ENCODE measurements at places on chromosomes 12 and 14.

DNA sequence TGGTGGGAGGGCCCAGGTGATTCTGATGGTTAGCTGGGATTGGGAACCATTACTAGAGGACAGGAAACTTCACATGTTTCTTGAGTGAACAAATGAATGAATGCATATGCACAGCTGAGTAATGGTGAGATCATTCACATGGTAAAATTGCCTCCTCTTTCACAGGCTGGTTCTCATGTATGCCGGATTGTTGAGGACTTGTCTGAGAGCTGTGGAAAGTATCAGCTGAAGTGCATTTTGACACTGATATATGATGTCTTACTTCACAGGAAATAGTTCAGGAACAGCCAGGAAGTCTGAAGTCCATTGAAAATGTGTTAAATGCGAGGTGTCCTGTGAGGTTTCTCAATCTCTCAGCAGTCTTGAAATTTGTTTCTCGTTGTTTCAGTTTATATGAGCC lies 77.6 kb upstream of the DACT1 start:
- no peak for DNase-seq

DNA sequence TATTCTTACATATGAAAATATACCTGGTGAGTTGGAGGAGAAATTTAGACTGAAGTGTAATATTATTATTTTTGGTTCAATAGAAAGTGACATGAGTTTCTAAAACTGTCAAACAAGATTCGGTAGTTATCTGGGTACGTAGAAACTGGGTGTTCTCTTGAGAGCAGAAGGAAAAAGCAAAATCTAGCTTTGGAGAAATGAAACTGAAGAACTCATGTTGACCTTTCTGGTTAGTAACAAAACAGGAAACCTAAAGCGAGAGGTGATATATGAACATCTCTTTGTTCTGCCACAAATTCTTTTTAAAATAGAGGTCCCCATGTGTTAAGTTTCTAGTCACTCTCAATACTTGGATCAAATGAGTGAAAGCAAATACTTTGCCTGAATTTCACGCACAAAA lies 401.7 kb downstream of the TRHDE start:
- no peak for DNase-seq

DNA sequence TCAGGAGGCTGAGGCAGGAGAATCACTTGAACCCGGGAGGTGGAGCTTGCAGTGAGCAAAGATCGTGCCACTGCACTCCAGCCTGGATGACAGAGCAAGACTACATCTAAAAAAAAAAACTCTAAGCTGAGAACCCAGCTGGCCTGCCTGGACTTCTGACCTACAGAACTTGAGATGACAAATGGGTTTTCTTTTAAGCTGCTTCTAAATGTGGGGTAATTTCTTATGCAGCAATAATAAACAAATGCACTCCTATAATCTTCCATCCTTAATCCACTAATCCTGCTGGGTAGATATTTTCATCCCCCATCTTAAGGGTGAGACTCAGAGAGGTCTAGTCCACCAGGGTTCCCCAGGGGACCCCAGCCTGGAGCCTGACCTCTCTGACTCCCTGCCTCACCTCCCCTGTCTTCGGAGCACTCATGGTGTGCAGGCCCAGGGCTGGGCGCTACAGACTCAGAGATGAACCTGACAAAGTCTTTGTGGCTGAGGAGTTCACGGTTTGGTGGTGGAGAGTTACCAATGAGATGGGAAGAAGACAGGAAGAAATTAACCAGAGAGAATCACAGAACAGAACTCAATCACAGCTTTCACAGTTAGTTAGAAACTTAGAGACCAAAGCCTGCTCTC lies 39.7 kb upstream of the BDKRB2 start:
- no peak for DNase-seq

GRCh38 chr14:76920331-76921087 lies 94.3 kb downstream of the LRRC74A start:
- no peak for DNase-seq

DNA sequence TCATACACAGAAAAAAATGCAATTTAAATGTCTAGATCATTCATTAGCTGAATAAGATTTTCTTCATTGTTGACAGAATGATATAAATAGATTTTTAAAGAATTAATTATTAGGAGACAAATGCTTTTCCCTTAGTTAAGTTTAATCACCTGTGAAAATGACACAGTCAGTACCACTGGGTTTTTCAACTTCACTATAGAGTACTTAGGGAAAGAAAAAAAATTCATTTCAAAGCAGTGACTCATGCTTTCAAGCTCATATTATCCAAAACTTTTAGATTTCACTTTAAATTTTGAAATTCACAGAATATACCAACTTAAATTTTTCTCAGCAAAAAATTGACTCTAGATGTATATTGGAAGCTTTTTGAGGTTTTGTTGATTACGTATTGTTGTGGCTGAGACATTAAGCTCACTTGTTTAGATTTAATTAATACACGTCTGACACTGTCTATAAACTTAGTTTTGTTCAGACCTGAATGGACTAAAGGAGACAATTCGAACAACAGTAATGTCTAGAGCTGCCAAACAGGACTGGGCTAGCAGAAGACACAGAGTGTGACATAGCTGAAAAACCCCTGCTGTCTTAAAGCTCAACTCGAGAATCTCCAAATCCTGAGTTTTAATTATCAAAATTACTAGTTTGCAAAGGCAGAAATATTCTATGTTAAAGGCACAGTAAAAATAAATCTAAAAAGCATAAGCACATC lies 1.6 kb downstream of the MGAT4C start:
- DNase-seq, result no peak

GRCh38 chr14:75231320-75231719 lies 47.3 kb upstream of the FOS start:
- no peak for DNase-seq

DNA sequence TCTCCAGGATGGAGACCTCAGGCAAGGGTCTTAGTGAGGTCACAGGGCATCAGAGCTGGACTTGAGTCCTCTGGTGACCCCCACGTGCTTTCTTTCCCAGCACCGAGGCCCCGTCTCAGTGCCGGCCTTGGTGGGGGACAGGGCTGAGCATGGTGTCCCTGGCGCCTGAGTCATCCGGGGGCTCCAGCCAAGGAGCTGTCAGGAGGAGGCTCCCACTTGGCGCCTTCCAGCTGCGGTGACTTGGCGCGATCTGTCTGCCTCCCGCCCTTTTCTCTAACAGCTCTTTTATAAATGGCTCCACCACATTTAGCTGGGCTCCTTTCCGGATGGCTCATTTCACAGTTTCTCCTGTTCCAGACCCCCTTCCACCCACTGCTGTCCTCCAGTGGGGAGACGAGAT lies 60.4 kb downstream of the PRMT8 start:
- DNase-seq, result no peak

GRCh38 chr14:101979666-101980065 lies 15.3 kb downstream of the DYNC1H1 start:
- no peak for DNase-seq

- DNase-seq, result no peak
These were observed 131.3 kb downstream of the ITPR2 start for GRCh38 chr12:26701604-26702215.

DNA sequence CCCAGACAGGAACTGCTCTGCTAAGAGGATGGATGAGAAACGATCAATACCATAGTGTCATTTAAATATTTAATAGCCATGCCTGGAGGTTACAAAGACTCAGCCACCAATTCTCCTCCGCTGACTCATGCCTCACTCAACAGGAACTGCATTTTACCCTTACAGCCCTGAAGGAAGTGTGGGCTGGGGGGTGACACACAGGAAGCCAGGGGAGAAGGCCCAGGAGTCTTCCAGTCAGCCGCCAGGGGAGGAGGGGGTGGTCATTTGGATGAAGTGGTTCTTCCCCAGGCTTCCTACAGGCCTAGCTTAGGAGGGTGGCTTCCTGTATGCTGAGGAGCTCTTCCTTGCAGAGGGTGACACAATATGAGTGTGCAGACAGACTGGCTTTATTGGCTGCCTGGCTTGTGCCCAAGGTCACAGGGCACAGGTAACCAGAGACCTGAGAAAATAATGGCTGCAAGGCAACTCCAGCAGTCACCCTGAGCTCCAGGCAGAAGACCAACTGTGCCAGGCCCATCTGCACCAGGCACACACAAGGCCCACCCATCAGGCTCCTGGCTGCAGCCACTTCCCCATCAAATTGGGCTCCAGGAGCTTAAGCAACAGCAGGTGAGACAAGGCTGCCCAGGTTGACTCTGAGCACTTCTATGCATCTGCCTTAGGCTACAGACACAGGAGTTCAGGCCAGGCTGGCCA lies 30.6 kb upstream of the RPLP0 start:
- no peak for DNase-seq

- no peak for DNase-seq
These were observed 216.4 kb downstream of the KLHL28 start for GRCh38 chr14:44745371-44745770.

- DNase-seq, result no peak
These were observed 189.2 kb upstream of the MGAT4C start for GRCh38 chr12:86445356-86445755.

- no peak for DNase-seq
These were observed 191.5 kb upstream of the NOS1 start for GRCh38 chr12:117552971-117553370.

DNA sequence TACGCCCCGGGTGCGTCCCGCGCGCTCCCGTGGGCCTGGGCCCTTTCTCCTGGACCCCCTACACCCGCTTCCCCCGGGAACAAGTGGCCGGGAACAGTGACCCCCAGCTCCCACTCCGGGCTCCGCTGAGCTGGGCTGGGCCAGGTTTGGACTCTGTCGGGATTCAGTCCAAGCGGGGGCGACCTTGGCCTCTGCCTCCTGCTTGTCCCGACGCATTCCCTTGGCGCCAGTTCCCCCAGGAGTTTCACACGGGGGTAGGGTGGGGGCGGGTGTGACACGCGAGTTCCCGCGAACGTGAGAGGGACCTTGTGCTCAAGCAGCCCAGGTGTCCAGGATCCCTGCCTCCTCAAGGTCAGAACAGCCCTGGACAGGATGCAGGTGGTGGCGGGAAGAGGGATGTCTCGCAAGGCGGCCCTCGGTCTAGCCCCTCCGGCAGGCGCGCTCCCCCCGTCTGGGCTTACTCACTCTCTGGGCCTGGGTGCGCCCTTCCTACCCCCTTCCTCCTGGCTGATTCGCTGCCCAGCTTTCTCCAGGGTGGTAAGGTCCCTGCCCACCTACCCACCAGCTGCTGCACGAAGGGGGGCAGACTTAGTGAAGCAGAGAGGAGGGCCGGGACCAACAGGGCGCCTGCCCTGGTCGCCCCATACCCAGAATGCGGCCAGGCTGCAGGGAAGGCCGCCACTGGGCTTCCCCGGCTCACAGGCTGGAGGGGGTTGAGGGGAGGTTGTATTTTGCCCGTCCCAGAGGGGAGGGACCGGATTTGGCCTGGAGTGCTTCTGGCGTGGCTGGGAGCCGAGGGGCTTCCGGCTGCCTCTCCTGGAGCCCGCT lies 862 bp downstream of the CRIP2 start:
- no peak for DNase-seq

- no peak for DNase-seq
These were observed 114.8 kb downstream of the C12orf75 start for GRCh38 chr12:105445249-105445648.

DNA sequence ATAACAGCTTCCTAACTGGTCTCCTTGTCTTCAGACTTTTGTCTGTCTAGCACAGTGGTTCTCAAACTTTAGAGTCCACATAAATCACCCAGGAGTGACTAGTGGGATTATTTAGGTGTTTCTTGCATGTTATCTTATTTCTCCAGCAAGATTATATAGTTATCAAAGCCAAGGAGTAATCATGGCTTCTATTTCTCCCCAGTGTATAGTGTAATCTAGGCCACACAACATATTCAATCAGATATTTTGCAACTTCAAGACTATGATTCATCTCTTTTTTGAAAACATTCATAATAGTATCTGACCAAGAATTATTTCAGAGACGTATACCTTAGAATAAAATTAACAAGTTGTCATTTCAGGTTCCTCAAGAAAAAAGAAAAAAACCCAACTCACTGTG lies 131.9 kb downstream of the CEP83 start:
- no peak for DNase-seq

GRCh38 chr12:2267703-2268470 lies 215.1 kb downstream of the CACNA1C start:
- DNase-seq, result no peak

GRCh38 chr12:108214486-108214885 lies 85.4 kb downstream of the WSCD2 start:
- no peak for DNase-seq

GRCh38 chr12:16272222-16272621 lies 5.3 kb downstream of the SLC15A5 start:
- no peak for DNase-seq

DNA sequence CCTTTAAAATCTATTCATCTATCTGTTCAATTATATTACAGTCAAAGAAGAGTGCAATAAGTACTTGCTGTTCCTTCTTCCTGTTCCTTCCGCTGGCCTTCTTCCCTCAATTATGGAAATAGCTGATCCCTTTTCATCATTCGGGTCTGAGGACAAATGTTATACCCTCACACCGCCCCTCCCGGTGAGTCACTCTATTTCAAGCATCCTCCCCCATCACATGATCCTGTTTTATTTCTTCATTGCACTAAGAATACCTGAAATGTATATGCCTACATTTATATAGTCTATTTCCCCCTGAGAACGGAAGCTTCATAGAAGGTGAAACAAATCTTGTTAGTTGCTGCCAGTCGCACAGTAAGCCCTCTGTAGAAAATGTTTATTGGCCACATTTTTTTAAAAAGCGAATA lies 2.5 kb downstream of the SLC38A1 start:
- no peak for DNase-seq

GRCh38 chr14:101715210-101716076 lies 46.1 kb upstream of the PPP2R5C start:
- DNase-seq, result no peak

GRCh38 chr12:45582986-45583659 lies 146.4 kb upstream of the ARID2 start:
- no peak for DNase-seq

DNA sequence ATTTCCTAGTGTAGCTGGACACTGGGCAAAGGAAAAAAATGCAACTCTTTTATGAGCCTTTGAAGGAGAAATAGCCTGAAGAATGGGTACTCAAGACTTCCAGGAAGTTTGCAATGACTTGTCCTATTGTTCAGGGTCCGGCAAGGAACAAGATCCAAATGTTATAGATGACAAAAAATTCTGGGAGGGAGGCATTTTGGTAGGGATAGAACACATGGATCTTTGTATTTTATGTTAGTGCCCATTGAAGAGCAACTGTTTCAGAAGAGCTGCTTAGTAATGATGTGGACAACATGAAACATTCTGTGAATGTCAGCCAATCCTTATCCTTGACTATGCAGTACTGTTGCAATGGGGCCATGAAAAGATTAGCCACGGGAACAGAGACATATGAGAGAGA lies 138.0 kb downstream of the MGAT4C start:
- DNase-seq, result no peak

GRCh38 chr12:116194935-116195431 lies 82.5 kb downstream of the MED13L start:
- no peak for DNase-seq

Data from cortex of kidney (tissue), 1 donor.